ENCODE measurements at places on chromosomes 2 and 18.

GRCh38 chr2:234488913-234489451, 7.9 kb downstream of the ARL4C start:
- no peak for DNase-seq

DNA sequence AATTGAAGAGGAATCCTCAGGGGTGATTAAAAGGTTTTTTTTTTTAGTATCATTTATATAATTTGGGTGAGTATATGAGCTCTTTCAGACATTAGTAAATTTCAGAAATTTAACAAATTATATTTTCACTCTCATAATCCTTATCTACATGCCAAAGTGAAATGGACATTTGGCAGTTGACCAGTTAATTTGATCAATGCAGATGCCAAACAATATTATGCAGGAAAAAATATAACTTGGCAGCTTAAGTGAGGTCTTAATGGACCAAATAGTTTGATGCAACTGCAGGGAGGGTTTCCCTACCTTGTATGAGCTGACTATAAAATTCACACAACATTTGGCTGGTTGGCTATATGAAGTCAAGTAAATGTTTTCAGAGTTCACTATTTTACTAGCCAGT, 185.2 kb downstream of the CCDC102B start:
- DNase-seq = no peak

DNA sequence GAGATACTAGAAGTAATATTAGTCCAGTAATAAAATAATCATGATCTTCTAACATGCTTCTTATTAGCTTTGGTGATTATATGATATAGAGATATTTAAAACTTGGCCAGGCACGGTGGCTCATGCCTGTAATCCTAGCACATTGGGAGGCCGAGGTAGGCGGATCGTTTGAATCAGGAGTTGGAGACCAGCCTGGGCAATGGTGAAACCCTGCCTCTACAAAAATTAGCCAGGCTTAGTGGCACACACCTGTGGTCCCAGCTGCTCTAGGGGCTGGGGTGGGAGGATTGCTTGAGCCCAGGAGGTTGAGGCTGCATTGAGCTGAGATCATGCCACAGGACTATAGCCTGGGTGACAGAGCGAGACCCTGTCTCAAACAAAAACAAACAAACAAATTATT, 87.0 kb downstream of the WDR7 start:
- no peak for DNase-seq

DNA sequence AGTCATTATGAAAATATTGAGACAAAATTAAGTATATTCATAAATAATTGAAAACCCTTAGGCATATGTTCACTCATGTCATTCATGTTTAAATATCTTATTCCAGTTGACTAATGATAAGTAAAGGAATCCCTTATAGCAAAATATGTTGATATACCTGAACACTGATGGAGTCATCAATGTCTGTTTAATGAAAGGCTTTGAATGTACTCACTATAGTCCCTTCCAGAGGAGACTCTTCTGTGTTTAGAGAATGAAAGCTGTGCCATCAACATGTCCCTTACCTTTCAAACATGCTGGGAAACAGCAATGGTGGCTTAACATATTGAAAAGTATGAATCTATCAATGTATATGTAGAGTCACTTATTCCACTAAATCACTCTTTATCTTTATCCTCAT, 242.9 kb downstream of the KCNJ3 start:
- DNase-seq = no peak

GRCh38 chr2:45925636-45926366, 274.3 kb downstream of the PRKCE start:
- DNase-seq = no peak

- no peak for DNase-seq
Measured at GRCh38 chr2:238601433-238602222, 174.9 kb downstream of the ASB1 start.

DNA sequence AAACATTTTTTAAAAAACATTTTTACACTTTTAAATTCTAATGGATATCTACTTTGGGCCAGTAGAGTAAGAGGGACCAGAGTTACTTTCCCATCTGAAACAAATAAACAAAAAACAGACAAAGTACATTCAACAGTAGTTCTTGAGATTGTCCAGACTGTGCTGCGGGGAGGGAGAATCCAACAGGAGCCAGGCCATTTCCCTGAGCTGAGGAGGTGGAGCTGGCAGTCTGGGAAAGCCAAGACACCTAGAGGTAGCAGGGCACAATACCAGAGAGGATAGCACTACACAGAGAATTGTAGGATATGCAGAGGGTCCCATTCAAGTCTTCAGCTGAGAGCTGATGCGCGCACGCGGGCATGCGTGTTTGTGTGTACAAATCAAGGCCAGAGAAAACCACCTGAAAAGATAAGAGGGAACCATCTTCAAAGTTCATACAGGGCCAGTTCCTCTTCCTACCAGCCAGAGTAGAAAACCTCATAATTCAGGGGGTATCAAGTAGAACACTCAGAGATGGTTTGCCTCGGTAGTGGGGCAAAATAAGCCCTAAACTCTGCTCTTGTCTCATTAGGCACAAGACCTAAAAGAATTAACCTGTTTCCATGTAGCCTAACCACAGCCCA, 44.0 kb downstream of the PTRHD1 start:
- no peak for DNase-seq

DNA sequence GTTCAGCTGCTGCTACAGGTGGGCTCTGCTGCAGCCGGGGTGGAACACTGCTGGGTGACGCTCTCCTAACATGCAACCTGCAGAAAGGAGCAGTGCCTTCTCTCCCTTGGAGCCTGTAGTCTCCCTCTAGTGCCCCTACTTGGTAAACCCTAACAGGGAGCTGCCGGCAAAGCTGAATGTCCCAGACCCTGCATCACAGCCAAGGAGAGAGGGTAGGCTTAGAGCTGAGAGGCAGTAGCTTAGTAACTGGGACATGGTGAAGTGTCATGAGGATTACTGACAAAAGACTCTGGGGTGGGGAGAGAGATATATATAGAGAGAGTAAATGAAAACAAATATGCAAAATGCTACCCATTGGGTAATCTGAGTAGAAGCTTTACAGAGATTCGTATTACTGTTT, 9.9 kb downstream of the NCAPH start:
- no peak for DNase-seq

- no peak for DNase-seq
Measured at GRCh38 chr2:3265981-3266924, 111.4 kb downstream of the EIPR1 start.

- peak; percentile 97 for DNase-seq
Measured at GRCh38 chr18:45755934-45756333, 32.0 kb downstream of the SLC14A1 start.

DNA sequence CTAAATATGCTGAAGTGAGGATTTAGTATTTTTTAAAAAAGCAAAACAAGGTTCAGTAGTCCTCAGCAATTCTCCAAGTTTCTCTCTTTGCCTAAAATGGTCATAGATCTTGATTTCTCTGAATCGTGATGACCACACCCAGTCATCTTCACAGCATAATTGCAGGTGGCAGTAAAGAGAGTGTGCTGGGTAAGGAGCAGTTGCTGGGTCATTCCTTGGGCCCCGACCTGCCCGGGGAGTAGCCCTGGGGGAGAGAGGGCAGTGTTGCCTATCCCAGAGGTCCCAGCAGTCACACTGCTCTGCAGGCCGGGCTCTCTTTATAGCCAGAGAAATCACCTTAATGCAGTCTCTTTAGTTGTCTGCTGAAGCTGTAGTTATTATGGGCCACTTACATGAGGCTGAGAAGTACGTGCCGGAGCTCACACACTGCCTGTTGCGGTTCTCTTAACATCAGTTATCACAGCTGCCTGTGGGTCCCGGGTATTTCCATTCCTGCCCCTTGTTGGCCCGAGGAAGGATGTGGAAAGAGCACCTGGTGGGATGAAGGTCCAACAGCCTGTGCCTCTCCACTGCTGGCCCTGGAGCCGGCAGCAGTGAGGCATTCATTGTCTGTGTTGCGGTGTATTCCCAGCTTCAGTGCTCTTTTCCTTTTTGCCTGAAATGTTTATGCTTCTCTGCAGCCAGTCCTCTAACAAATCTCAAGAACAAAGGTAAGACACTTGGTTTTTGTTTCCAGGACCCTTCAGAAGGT, 230.1 kb downstream of the ALPK2 start:
- no peak for DNase-seq

GRCh38 chr2:4635289-4635688, 931.9 kb downstream of the DCDC2C start:
- no peak for DNase-seq

GRCh38 chr18:42082415-42083234, 127.6 kb downstream of the PIK3C3 start:
- no peak for DNase-seq

GRCh38 chr2:20370191-20370590, 19.5 kb upstream of the PUM2 start:
- no peak for DNase-seq

DNA sequence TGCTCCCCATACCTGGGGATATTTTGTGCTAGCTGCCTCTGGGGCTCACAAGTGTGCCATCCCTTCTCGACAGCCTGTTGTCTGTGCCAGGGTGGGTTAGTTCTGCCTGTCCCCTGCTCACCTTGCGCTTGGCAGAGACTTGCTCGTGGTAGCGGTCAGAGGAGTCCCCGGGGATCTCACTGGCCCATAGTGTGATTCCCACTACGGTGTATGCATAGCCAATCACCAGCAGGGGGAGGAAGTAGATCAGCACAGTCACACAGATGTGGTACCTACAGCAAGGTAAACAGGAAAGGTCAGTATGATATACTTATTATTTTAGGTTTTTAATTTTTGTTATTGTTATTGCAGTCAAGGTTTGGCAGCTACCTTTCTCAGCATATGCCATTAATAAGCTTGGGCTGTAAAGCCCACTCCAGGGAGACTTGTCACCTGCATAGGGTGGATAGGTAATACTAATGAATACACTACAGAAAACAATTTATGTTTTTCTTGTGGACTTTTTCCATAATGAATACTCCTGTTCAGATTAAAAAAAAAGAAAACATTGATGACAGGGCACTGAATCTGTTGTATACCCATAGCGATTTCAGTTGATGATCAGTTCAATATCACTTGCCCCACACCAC, 95.2 kb downstream of the POLE4 start:
- no peak for DNase-seq

DNA sequence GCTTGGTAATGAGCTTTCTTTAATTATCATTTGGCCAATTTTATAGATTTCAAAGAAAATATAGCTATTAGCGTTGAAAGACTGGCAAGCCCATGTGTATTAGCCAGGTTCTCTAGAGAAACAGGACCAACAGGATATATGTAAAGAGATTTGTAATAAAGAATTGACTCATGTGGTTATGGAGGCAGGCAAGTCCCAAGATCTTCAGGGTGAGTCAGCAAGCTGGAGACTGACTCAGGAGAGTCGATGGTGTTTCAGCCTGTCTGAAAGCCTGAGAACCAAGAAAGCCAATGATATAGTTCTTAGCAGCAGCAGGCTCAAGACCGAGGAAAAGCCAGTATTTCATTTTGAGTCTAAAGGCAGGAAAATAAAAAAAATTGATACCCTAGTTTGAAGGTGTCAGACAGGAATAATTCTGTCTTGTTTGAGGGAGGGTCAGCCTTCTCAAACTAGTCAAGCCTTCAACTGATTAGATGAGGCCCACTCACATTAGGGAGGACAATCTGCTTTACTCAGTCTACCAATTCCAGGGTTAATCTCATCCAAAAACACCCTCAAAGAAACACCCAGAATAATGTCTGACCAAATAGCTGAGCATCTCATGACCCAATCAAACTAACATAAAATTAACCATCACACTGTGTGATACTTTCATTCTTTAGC, 78.3 kb upstream of the CRIM1 start:
- DNase-seq = peak; percentile 41

DNA sequence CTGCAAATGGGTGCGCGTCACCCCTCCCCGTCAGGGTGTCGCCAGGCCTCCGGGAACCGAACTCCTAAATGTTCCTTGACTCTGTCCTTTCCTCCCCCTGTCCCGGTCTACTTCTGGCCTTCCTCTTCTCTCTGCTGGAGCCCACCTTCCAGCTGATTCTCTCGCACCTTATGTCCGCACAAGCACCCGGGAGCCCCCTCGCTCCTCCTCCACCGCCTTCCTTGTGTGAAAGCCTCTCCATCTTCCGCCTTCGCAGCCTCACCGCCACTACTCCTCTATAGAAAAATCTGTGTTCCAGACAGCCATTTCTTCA, 627 bp upstream of the KIF3C start:
- DNase-seq = no peak

DNA sequence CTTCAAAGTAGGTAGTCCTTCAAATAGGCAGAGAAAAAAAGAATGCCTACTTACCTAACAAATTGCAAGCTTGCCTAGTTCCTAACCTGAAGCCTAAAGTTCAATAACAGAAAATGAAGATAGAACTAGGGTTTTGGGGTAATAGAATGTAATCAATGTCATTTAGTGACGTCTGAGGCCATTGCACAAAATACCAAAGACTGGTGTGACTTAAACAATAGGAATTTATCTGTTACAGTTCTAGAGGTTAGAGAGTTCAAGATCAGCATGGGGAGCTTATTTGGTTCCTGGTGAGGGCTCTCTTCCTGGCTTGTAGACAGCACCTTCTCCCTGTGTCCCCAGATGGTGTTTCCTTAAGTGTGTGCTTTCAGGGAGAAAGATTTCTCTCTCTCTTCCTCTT, 4.7 kb upstream of the NPC1 start:
- no peak for DNase-seq

DNA sequence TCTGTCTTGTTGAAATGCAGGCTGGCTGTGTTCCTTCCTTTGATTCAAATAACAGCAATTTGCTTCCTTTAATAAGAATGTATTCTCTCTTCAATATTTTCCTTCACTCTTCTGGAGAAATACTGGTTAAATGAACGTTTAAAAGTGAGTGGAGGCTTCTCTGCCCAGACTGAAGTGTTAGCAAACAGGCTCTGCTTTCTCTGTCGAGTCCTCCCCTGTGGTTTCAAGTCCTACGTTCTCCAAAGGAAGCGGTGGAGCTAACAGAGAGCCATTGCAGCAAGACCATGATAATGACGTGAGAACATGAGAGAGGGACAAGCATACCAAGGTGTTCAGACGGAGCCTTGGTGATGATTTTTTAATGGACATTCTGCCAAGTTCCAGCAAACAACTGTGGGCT, 26.2 kb upstream of the PID1 start:
- no peak for DNase-seq

DNA sequence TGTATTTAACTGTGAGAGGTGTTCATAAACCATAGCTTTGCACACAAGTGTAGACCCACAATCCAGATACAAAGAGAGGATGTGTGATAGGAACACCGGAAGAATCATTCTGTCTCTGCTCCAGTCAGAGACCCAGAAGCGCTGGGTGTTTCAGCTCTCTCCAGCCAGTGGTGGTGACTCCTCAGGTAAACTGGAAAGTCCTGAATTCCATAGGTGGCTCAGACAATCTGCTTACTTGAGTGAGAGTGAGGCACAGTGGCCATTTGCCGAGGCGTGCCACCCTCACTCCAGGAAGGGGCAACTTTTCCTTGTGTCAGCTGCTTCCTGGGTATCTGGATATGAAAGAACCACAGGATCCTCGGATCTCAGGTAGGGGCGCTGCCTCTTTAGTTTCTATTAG, 171.5 kb downstream of the KCNS3 start:
- DNase-seq = no peak

DNA sequence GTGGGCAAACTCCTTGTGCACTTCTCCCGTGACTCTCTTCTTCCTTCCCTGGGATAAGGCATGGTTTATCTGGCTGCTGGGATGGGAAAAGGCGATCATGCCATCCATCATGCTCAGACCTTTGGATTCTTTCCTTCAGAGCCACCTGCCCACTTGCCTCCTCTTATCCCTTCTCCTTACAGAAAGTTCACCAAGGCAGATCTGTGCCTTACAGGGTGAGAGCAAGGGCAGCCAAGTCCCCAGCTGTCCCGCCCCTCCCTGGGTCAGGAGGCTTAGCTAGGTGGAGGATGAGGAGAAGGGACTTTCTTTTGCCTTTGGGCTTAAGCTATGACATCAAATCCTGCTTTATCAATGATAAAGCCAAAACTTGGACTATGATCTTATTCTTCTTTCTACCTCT, 47.6 kb downstream of the KCNE4 start:
- DNase-seq = no peak
